ENCODE measurements at places on chromosomes 5 and 9.

DNA sequence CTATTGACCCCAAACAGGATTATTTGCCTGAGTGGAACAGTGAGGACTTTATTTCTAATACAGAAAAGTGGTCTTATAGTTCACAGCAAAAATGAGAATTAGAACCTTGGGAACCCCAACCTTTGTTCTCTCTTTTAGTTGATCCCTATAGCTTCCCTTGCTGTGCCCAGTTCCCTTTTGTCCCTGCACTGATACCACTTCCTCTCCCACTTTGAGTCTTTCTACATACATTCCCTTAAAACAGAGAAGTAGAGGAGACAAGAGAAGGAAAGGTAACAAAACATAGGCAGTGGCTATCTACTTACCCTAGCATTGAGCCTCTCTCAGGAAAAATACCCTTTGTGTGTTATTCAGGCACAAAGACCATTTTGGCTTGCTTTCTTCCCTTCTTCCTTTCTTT, 246.4 kb downstream of the FAM114A2 start:
- no peak for DNase-seq

- no peak for DNase-seq
Observed at GRCh38 chr5:119656023-119656422, 26.7 kb downstream of the FAM170A start.

- no peak for DNase-seq
Observed at GRCh38 chr5:28734396-28734795, 1696.0 kb upstream of the CDH9 start.

- no peak for DNase-seq
Observed at GRCh38 chr5:90843443-90843842, 284.8 kb downstream of the ADGRV1 start.

GRCh38 chr9:123438321-123438720, 82.3 kb downstream of the CRB2 start:
- no peak for DNase-seq

- no peak for DNase-seq
Observed at GRCh38 chr9:102362470-102363132, 624.2 kb upstream of the GRIN3A start.

- no peak for DNase-seq
Observed at GRCh38 chr9:805151-805550, 36.3 kb upstream of the DMRT1 start.

DNA sequence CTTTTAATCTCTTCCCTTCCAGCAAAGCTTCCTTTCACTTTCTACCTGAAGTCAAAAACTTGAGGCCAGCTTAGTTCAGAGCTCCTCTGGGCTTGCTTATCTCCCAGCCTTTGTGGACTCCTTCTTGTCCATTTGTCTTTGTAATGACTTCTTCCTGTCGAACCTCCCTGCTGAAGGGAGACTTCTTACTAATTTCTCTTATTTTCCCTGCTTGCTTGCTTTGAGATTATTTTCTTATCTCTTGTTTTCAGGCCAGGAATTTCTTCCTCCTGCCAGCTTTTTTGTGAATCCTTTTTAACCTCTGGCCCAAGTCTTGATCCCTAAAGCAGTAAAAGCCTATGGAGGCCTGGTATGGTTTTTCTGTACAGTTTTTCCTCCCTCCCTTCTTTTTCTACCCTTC, 46.8 kb upstream of the DHFR start:
- no peak for DNase-seq

DNA sequence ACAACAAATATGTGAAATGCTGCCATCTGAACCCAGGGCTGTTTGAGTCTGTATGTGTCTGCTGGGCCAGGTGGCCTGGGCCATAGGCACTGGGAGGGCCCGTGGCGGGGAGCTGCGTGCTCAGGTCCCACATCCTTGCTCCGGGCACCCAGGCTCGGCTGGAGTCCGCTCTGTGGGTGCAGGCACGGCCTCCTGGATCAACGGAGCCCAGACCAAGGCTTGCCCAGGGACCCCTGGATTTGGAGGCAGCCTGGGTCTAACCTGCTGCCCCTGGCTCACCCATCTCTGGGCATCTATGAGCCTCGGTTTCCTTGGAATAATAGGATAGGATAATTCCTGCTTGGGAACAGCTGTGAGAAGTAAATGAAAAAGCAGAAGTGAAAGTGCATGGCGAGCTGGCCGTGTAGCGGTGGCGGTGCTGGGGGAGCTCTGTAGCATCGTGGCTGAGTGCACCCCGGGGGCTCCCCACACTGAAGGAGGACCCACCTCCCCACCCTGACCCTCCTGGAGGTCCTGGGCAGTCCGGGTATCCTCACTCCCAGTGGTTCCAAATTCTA, 1.2 kb downstream of the CDHR2 start:
- DNase-seq = no peak

- DNase-seq = no peak
Observed at GRCh38 chr9:70566751-70567150, 152.3 kb upstream of the KLF9 start.

GRCh38 chr9:126587187-126588185, 26.2 kb upstream of the LMX1B start:
- DNase-seq = no peak

DNA sequence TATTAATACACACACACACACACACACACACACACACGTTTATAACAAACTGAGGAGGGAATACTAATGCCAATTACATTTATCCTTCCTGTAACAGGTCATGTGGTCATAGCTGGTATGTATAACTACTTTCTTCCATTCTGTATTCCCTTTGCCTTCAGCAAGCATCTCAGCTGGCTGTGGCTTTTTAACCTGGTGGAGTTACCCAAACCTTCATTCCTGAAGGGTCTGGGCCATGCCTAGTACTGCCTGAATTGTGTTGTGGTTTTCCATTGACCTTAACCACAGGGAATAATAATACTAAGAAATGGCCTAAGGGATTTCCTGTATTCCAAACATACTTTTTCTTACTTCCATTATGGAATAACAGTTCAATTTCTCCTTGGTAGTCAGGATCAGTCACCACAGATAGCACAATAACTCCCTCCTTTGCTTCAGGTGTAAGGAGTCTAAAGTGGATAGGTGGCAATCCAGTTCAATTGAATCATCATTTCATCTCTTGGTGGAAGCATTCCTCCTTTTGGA, 222.2 kb upstream of the MEF2C start:
- no peak for DNase-seq

- DNase-seq = no peak
Observed at GRCh38 chr5:73233053-73233460, 60.1 kb downstream of the TMEM174 start.

- no peak for DNase-seq
Observed at GRCh38 chr9:107638521-107639310, 149.1 kb upstream of the KLF4 start.

- DNase-seq = no peak
Observed at GRCh38 chr5:143084407-143084806, 314.2 kb downstream of the ARHGAP26 start.

- no peak for DNase-seq
Observed at GRCh38 chr5:3202570-3202969, 393.1 kb upstream of the IRX1 start.

DNA sequence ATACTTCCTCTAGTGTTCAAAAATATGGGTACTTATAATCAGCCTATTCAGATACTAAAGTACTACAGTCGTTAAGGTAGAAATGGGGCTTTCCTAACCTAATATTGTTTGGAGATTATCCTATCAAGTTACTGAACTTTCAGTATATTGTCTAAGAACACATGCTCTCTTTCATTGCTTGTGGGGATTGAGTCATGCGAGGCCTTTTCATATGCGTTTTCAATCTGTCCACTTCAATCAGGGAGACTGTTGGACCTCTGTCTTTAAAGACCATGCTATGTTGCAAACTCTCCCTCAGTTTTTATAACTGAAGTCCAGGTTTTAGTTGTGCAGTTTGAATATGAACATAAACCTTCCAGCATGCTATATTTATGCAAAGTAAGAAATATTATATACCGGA, 15.0 kb downstream of the PRR16 start:
- DNase-seq = no peak

GRCh38 chr5:124878583-124879342, 132.3 kb upstream of the ZNF608 start:
- no peak for DNase-seq

DNA sequence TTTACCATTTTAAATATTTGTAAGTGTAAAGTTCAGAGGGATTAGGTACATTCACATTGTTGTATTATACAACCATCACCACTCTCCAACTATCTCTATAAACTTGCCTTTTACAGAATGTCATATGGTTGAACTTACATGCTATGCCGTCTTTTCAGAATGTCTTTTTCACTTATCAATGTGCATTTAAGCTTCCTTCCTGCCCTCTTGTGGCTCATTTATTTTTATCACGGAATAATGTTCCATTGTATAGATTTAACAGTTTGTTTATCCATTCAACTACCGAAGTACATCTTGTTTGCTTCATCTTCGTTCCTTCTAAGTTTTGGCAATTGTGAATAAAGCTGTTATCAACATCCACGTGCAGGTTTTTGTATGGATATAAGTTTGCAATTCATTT, 133.3 kb upstream of the C6 start:
- DNase-seq = no peak

DNA sequence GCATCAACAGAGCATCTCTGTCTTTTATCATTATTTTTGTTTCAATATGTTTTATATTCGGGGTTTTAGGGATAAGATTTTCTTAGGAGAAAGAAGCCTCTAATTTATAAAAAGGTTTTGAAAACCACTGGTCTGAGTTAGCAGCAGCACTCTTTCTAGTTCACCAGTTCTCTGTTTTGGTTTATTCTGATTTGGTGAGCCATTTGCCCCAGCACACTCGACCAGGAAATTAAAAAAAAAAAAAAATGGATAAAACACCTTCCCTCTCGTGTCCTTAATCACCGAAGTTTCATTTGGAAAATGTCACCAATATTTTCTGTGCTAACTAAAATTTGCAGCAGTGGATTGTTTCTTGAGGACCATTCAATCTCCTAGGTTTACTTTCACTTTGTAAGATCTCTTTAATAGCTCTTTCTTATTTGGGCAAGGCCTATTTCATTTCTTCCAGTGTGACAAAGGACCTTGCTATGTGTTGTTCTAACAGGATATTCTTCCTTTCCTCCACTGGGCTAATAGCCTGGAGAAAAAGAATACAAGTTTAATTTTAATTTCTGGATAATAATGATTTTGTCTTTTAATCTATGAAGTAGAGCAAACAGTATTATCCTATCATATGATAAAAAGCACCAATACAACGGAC, 57.8 kb upstream of the ANXA1 start:
- DNase-seq = no peak

GRCh38 chr5:10673017-10673389, 88.0 kb downstream of the DAP start:
- DNase-seq = no peak

DNA sequence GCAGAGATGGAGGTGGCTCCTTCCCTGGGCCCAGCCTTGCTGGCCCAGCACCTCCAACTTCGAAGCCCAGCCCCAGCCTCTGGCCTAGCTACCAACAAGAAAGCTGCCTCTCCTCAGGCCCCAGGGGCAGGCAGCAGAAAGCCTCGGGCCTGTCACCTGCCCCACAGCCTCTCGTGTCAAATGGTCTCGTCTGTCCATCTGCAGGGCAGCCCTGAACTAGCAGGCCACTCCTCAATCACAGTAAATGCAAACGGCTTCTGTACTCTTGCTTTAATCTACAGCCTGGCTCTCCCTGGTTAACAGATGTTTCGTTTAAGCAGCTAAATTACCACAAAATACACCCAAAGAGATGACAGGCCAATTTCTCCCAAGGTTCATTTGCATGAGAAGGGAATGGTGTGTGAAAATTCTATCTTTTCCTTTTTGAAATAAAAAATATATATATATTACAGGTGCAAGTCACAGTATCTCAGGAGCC, 21.5 kb downstream of the VAV2 start:
- DNase-seq = no peak

DNA sequence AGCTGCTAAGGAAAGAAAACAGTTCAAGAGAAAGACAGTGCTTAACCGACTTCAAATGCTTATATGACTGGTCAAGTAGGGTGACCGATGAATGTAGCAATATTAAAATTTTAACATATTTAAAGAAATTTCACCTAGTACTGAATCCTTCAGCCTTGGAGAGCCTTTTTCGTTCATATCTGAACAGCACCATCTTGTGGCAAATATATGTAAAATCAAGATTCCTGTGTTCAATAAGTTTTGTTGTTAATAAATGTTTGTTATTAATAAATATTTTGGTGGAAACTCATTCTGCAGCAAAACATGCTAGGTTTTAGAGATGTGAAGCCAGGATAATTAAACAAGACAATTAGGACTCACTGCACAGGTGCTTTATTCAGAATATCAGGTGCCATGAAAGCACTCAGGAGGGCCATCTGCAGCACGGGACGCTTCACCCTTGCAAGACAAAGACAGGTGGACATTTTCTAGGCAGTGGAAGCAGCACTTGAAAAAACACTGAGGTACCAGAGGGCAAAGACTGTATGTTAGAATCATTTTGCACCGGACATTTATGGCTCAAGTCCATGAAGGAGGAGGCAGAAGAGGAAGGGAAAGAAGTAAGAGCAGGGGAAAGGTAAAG, 15.6 kb downstream of the TICAM2 start:
- no peak for DNase-seq

GRCh38 chr9:132283165-132283564, 71.6 kb downstream of the SETX start:
- no peak for DNase-seq
